Stimulated activated CD4-positive, alpha-beta T cell treated with anti-CD3 and anti-CD28 coated beads, Interleukin-1b, Interleukin-23, amount 100 ng/mL, for 1 hour (primary cell): ENCODE measurements at places on chromosomes 4 and X.

GRCh38 chrX:72465889-72466288 is 106.8 kb downstream of the HDAC8 start:
- DNase-seq: no peak

DNA sequence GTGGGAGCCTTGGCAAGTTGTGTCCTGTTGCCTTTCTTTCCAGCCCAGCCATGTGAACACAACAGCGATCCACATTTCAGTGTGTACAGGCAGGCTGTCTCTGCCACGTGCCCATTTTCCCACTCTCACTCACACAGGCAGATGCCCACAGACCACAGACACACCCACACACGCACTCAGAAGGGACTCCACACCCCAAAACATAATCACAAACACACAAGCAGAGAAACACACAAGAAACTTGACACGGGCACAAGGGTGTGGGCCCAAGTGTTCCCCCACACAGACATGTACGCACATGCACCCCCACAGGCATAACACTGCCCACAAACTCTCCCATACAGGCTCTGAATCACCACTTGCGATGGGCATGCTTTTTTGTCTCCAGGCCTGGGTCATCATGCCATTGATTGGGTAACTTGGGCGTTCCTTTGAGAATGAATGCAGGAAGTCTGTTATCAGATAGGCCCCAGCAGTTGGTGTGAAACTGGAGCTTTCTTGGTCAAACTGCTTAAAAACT is 84.3 kb downstream of the NBDY start:
- no peak for DNase-seq

DNA sequence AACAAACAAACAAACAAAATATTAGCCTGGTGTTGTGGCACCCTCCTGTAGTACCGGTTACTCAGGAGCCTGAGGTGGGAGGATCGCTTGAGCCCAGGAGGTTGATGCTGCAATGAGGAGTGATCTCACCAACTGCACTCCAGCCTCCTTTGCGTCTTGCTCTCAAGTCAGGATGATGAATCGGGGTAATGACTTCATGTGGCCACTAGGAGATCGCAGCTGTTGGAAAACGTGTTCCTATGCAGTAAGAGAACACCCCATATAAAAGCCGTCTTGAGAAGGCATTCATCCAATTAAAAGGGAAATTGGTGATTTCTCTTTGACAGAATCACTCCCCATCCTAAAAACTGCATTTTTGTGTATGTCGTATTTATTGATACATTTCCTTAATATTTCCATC is 6.9 kb downstream of the CCNB3 start:
- no peak for DNase-seq

DNA sequence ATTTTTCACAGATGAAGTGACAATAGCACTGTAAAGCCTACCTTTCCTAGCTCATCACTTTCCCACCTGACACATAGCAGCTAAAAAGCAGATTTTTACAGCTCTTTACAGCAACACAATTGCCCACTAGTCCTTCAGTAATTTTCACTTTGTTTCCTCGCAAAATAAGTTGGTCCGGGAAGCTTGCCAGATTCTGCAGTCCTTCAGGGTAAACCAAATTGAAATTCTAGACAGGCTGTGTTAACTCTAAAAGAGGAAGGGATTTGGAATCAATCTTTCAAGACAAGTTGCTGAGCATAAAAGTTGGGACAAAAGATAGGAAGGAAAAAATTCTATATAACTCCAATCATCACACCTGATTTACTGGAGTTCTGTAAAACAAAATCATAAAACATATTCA is 8.7 kb downstream of the C1QTNF7 start:
- DNase-seq: no peak

- no peak for DNase-seq
These were observed 6.4 kb downstream of the PITX2 start for GRCh38 chr4:110616238-110617074.

GRCh38 chr4:9703391-9703790 is 78.0 kb upstream of the DRD5 start:
- peak; percentile 37 for DNase-seq
